ENCODE measurements at places on chromosomes 4 and X. TPM values are rescaled to one million over a fixed set of nuclear protein-coding genes. Genes with fewer than 3 reads are reported as not detected.
A peak's percentile ranks its signal among the peaks of the same experiment; 100 is the strongest.

GRCh38 chr4:78669453-78669852, 106.7 kb upstream of the BMP2K start:
- DNase-seq = no peak

GRCh38 chrX:55008571-55009358, 8.6 kb downstream of the APEX2 start:
- DNase-seq = no peak

- no peak for DNase-seq
These were observed 53.8 kb downstream of the TNIP2 start for GRCh38 chr4:2702361-2702760.

DNA sequence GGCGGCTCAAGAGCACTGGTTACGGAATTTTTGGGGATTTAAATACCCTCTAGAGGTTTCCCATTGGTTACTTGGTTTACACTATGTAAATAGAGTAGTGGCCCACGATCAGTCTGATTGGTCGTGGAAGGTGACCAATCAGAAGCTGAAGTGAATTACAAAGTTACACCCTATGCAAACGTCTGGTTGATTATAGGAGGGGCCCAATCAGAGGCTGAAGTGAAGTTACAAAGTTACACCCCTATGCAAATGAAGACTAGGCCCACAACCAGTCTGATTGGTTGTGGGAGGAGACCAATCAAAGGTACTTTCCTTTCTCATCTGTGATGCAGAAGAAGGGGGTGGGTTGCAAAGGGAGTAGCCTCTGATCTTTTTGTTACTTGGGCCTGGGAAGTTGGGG, 45.1 kb upstream of the HSD17B10 start:
- peak; percentile 42 for DNase-seq

DNA sequence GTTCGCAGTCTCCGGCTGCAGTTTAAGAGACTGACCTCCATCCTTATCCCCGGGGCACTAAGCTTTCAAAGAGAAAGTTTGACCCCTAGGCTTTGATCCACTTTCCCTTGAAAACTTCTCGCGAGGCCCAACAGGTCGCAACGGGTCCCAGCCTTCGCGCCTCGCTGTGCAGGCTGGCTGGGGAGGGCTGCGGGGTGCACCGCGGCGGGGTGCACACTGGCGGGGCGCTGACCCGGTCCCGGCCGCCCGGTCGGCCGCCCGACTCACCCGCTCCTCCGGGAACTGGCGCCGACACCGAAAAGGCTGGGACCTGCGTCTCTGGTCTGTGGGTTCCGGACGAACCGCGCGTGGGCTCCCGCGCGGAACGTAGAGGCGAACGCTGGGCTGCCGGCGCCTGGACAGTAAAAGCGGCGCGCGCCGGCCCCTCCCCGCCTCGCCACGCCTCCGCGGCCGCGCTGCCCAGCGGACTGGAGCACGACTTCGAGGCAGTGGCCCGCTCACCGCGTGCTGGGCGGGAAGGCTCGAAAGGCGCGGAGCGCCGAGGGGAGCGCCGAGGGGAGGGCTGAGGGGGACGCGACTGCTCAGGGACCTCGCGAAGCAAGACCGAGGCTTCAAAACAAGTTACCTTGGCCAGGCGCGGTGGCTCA, at the start of gene TAF7L:
TAF7L (minus strand) TSS at position 378 of the 647 bp plus-strand sequence. CDS start 3,791 bp downstream, outside the sequence.
- DNase-seq = no peak

- peak; percentile 14 for DNase-seq
These were observed 52.1 kb downstream of the NDST3 start for GRCh38 chr4:118086344-118086743.

DNA sequence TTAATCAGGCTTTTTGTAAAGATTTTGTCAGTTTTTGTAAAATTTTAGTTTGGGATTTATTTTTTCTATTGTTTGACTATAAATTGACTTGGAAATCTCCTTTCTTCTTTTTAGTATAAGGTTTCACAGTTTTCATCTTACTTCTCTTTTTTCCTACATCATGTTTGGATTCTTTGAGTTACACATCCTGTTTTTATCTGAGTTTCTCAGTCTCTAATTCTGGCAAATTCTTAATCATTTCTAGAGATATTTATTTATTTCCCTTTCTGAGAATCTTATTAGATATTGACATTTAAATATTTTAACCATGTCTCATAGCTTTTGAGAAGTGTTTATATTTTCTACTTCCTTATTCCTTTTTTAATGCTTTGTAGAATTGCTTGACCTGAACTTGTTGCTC, 20.7 kb downstream of the USP53 start:
- no peak for DNase-seq

DNA sequence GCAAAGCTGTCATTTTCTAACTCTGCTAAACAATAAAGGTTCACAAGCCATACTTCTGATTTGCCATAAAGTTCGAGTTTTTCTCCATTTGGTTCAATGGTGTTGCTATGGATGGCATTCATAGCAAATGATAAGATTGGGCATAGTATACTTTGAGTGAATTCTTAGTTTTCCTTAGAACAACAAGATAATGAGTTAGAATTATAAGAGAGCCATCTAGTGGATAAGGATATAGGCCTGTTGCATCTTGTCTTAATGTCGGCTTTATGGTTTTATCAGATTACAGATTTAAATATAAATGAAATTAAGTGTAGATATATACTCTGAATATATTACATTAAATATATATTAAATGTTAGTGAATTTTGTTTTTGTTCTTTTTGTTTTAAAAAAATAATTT, 644.6 kb downstream of the IL1RAPL1 start:
- DNase-seq = no peak

GRCh38 chr4:152357206-152357605, 178.7 kb downstream of the FBXW7 start:
- DNase-seq = no peak

DNA sequence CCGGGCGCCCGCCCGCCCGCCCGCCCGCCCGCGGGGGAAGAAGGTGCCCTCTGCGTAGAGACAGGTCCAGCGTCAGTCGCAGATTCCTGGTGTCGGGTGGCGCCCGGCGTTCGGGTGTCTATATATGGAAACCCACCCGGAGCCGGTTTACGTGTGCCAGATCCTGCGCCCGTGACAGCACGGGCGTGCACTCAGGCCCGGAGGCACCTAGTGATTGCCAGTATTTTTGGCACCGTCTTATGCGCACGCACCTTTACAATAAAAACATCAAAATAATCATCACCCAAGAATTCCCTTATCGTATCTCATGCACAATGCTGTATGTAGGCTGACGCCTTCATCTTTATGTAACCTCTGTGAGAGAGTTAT, 519 bp downstream of the SLC25A4 start:
- peak; percentile 17 for DNase-seq

- no peak for DNase-seq
These were observed 617 bp upstream of the GPR34 start for GRCh38 chrX:41688156-41688555.

DNA sequence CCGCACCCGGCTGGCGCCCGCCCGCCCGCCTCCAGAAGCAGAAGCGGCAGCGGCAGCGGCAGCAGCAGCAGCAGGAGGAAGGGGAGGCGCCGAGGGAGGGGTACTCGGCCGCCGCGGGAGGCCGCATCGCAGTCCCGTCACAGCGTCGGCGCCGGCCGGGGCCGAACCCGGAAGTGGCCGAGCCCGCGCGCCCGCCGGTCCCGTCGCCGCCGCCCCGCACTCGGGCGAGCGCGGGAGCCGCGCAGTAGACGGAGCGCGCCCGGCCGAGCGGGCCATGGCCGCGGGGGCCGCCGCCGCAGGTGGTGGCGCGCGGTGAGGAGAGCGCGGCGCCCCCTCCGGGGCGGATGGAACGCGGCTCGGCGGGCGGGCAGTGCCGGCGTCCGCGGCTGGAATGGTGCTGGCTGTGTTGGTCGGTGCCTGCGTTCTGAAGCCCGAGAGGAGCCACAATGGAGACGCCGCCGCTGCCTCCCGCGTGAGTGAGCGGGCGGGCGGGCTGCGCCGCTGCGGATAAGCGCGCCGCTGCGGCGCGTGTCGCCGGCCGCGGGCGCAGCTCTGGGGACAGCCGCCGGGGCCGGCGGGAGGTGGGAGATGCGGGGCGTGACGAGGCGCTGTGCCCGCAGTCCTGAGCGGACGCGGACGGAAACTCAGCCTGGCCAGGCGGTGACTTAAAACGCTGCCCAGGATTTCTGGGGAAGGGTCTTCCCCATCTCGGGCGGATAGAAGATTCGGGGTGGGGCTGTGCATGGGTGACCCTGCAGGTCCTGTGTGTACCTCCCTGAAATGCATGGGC, at the start of gene KLHL2:
KLHL2 (plus strand) TSS at position 131 of the 790 bp plus-strand sequence; CDS start at position 447, 316 bp downstream.
- peak; percentile 48 for DNase-seq

DNA sequence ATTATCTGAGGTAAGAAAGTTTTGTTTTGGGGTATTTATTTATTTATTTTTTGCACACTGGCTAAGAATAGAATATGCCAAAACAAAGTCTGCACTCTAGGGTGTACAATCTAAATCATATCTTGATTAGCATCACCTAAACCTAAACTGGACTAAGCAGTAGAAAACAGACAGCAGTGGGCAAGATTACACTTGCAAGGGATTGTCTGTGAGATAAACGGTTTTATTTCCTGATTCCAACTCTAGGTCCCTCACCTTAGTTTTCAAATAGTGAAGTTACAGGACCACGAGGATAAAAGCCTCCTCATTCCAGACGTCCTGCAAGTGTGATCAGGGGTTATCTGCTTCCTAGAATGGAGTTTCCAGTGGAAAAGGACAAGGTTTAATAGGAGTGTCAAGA, 86.1 kb downstream of the SH3RF1 start:
- DNase-seq = no peak

DNA sequence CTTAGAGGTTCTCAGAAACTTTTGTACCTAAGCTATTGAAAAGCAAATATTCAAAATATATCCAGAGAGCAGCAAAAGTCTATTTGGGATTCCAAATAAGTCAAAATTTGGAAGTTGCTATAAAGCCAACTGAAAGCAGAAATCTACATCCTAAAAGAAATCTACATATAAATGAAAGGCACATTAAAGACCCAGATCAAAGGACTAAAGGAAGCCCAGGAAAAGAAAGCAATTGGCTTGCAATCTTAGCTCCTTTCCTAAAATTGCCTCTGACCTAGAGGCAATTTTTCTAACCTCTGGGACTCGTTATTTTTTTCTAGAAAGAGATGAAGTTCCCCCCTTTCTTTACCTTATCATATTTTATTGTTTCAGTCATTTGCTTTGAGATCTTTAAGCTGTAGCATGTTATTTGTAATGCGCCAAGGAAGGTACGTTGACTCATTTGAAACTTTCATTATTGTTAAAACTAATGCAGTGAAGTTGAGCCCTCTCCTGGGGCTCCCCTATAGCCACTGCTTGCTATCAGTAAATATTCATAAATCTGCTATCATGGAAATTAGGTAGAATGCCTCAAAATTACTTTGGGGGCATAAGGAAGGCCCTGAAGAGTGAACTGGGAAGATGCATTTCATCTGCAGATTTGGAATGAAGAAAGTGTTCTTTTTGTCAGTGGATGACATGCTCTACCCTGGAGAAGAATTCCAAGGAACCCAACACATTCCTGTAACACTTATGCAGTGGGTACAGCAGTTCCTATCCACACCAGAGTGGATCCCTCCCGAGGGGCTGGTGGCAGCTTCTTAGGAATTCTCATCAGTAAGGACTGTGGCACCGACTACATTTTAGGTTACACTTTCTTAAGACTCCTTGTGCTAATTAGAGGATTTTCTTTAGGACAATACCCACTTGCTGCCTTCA, 177.8 kb upstream of the IGFBP7 start:
- DNase-seq = no peak

- DNase-seq = no peak
These were observed 30.1 kb downstream of the NEUROG2 start for GRCh38 chr4:112485930-112486329.

GRCh38 chr4:47482326-47482725, 2.7 kb upstream of the ATP10D start:
- no peak for DNase-seq

GRCh38 chr4:100130491-100130890, 59.8 kb downstream of the DDIT4L start:
- DNase-seq = no peak

DNA sequence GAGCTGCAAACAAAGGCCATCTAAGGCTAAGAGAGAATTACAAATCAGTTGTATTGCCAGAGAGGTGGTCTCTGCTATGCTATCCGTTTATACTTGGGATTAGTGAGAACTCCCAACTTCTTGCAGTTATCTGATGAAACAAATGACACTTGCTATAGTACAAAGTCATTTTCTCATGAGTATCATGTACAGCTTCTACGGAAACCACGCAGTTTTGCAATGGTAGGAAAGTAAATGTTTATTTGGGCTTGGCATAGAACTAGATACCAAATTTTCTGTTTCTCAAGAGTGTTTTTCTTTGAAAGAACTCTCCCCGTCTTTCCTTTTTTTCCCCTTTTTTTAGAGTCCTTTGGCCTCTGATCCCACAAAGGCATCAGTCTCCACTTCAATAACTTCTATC, 128.2 kb upstream of the ENPEP start:
- no peak for DNase-seq

GRCh38 chrX:53281321-53281822, at the start of gene IQSEC2:
IQSEC2 (minus strand) TSS chrX:53281584.
- DNase-seq = peak; percentile 61

DNA sequence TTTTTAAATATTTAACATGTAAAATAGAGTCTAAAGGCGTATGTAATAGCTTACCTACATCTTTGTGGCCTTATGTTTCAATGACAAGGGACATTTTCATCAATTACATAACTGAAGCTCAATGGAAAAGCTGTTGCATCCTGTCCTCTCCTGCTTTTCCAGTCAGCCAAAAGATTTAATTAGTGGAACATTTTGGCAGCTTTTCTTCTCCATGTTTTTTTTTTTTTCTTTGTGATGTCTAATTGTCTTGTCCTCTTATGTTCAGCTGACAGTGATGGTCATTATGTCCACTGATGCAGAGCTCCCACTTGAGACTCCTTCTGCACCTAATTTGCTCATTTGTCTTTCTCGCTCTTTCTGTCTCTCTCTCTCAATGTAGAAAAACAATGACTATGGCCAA, 422.2 kb downstream of the GABRG1 start:
- no peak for DNase-seq

Gene IRS4
- total RNA-seq = not detected

Gene ITM2A
- total RNA-seq = not detected

Gene XG
- total RNA-seq = not detected

Gene RXFP1
- not detected for total RNA-seq

Gene NDST4
- total RNA-seq = 15.8 TPM

Gene MAOB
- not detected for total RNA-seq

Gene H2BW2
- not detected for total RNA-seq

Gene PABPC4L
- total RNA-seq = 8.4 TPM

Gene CT45A2
- not detected for total RNA-seq

Gene MMRN1
- not detected for total RNA-seq

Gene RAB9B
- total RNA-seq = 0.99 TPM

Gene SCRG1
- not detected for total RNA-seq

Gene L1CAM
- total RNA-seq = 14.7 TPM

Gene HSFX2
- total RNA-seq = not detected

Gene MAGEA2
- total RNA-seq = not detected

Measured in SJCRH30 (cell line).